ENCODE measurements at places on chromosomes 1 and 21.

DNA sequence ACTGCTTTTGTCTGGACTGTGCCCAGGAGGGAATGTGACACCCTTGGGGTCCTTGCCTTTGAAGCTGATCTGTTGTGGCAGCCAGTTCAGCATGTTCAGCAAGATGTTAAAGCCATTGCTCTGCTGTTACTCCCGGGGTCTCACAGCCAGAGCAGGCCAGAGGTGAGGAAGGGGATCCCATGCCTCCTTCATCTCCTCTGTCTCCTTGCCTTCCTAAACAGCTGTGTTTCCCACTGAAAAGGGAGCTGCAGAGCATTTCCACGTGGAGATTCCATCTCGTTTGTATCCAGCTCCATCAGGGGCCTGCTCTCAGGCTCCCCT is 135.8 kb upstream of the COL6A1 start:
- DNase-seq = no peak

DNA sequence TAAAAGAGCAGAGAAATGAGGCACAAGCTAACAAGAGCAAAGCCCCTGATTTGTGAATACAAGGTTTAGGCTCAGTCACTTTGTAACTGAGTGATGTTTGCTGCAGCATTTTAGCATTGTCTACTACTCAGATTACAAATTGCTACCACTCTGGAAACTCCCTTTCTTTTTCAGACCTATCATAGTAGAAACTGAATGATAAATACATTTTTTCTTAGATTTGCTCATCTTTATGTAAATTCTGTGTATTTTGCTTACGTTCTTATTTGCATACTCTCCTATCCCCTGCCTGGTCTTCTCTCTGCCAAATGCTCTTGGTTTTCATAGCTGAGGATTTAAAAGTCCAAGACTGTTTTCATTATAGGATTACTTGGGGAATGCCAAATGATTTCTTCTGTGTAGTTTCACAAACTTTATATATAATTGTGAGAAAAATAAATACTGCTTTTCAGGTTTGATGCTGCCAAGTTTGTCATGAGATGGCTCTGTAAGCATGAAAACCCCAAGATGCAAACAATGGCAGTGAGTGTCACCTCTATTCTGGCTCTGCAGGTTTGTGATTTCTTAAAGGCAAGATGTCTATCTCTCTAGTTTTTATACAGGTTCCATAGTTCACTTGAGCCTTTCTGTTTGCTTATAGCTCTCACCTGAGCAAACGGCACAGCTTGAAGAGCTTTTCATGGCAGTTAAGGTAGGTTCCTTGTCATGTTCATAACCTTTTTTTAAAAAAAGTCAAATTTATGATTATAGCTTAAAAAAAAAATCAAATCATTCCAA is 24.7 kb downstream of the ZYG11A start:
- no peak for DNase-seq

DNA sequence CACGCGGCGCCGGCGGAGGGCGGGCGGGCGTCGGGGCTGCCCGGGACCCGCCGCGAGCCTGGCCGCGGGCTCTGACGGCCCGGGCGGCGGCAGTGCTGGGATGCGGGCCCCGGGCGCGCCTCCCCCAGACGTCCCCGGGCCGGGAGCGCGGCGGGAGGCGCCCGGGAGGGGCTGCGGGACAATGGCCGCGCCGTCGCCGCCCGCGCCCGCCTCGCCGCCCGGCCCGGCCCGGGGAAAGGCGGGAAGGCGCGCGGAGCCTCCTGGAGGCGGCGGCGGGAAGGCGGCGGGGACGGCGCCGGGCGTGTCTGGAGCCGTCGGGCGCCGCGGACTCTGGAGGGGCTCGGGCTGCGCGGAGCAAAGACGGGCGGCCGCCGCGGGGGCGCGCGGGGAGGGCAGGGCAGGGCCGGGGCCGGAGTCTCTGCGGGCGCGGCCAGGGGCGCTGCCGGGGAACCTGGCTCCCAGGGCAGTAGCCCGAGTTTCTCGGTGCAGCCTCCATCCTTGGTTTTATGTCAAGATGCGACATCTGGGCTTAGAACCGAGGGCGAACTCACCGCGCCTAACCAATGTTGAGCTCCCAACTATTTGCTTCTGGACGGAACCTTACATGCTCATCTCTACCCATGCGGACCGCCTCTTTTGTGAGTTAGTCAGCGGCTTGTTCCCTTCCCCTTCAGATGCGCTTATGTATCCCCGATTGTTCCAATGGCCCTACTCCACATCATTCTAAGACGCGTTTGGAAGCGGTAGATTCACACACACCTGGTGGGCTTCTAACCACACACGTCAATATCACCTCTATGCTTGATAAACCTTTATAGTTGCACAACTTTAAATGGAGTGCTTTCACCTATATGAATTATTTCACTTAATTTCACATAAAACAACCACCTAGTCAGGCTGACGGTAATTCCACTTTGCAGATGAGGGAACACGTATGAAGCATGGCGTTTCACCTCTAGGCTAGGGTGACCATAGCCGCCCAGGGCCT is 651 bp downstream of the ZBTB8A start:
- no peak for DNase-seq

GRCh38 chr1:81406292-81406999 is 394.3 kb upstream of the ADGRL2 start:
- no peak for DNase-seq

GRCh38 chr1:155562581-155563376 is at the start of gene ASH1L:
Gene ASH1L (minus strand): TSS chr1:155562803. CDS start chr1:155521519, 41,284 bp downstream.
- peak; percentile 90 for DNase-seq

GRCh38 chr21:34590520-34590919 is 24.4 kb downstream of the RCAN1 start:
- DNase-seq = no peak
